ENCODE measurements at places on chromosomes 3 and 15.

- no peak for DNase-seq
Observed at GRCh38 chr3:114675104-114675503, 381.3 kb downstream of the TIGIT start.

DNA sequence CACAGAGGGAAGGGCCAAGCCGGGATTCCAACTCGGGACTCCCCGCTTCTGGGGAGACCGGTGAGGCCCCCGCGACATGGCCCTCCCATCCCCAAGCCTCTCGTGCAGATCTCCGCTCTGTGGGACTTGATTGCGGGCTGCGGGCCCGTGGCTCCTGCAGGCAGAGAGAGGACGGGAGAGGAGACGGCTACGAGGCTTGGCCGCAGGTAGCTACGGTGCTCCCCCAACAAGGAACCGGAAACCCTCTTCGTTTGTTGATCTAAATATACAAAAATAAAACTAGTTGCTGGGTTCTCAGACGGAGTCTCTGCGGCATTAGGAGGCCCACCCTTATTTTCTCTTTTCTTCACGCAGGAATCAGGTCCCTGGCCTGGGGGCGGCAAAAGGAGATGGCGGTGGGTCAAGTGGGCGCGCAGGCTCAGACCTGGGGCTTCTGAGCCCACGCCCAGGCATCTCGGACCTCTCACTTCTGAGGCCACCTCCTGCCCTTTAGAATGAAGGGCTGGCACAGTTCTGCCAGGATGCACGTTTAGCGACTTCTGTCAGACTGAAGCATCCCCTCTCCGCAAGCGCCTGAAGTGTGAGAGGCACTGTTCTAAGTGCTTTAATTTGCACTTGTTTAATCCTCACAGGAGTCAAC is 10.9 kb downstream of the GNB5 start:
- DNase-seq: no peak

DNA sequence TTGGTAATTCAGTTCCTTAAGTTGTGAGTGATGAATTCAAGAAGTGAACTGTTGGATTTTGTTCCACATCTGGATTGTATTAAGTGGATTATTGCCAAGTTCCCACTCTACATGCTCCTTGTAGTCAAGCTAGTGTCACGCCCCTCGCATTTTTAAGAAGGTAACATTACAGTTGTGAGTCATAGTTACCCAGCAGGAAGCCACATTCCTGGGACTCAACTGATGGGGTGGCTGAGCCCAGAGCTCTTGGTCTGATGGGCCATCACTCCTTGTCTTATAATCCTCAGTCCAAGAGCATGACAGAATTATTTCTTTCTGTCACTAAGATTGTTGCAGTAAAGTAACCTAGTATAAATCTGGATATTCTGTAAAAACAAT is 102.7 kb downstream of the PTPRG start:
- DNase-seq: no peak

- DNase-seq: peak; percentile 62
Observed at GRCh38 chr15:101167753-101168462, 83.9 kb downstream of the CHSY1 start.

DNA sequence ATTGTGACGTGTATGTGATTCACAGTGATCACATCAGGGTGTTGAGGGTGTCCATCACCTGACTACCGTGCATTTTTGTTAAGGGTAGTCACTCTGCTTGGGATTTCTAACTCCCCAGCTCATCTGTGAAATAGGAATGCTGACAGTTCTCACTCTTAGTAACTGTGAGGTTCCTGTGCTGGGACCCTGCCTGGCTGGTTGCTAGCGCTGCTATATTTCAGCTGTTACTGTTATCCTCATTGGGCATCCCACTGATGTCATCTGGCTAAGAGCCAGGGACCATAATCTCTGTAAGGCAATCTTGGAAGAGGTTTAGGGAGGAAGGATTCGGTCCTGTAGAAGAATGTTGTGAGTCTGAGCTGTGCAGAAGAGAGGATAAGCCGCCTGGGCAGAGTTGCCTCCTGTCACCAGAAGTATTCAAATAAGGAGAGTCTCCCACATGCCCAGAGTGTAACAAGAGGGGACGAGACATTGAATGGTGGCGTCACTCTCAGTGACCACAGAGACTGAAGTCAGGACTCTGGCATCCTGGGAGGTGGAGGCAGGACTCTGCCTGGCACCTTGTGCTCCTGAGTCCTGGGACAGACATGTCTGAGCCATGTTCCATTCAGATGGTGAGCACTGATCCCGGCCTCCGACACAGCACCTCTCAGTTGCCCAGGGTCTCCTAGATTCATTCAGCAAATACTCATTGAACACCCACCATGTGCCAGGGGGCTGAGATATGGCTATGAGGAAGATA is 52.2 kb downstream of the FBLN2 start:
- DNase-seq: no peak

- no peak for DNase-seq
Observed at GRCh38 chr3:196193133-196193735, 18.0 kb downstream of the ZDHHC19 start.

GRCh38 chr3:61381745-61382392 is 130.6 kb upstream of the FHIT start:
- DNase-seq: no peak

- DNase-seq: no peak
Observed at GRCh38 chr3:66138336-66139313, 82.2 kb upstream of the SLC25A26 start.

DNA sequence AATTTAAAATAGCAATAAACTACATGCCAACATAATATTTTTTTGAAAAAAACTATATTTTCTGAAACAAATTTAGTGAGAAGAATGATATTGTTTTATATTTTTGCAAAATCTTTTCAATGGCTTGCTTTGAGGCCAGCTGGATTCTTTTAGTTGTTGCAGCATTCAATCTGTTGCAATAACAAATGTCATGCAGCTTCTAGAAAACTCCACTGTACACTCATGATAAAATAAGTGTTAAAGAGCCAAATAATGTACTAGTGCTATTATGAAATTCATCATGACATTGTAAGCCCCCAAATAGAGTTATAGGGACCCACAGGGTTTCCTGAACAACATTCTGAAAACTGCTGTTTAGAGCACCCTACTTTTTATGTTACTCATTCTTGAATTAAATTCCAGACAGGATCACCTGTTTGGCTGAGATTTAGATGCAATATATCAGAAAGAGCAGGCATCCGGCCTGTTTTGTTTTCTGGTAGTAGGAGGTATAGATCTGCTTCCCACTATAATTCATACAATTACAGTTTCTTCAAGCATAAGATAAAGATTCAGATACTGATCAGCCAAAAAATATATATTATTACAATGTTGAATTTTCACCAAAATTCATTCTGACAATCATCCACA is 703.0 kb upstream of the ZNF385D start:
- DNase-seq: no peak

DNA sequence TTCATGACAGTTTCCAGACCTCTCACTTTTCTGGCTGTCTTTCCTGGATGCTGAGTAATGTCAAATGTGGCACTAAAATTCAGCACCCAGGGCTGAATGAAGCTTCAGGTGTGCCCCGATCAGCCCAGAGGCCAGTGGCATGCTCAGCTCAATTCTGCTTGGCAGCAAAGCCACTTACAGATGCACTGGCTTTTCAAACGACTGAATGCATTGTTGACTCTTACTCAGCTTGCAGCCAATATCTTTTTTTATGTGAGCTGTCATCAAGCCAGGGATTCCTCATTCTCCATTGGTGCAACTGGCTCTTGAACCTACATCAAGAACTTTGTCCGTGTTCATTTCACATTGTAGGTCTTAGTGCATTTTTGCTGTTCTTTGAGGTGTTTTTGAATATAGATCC is 60.7 kb downstream of the ZDHHC19 start:
- DNase-seq: no peak

DNA sequence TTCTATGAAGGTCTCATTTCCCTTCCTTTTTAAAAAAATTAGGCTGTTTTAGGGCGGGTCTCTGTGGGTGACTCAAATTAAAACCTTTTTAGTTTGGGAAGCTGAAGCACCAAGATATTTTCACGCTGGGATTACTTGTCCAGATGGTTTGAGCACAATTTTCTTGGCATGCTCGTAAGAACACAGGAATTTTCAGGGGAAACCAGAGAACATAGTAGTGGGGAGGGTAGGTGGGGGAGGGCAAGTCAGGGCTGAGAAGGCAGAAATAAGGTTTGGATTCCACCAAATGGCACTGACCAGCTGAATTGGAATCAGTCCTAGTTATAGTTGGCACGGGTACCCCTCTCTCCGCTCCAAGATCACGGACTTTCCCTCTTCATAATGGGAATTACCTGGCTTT is 97.3 kb upstream of the LRIG1 start:
- DNase-seq: no peak

GRCh38 chr15:74403588-74403919 is 30.2 kb downstream of the SEMA7A start:
- DNase-seq: no peak

- no peak for DNase-seq
Observed at GRCh38 chr3:106251160-106251892, 382.5 kb upstream of the CBLB start.
